GM10248 (cell line): ENCODE measurements at places on chromosomes 6 and 20.

- no peak for DNase-seq
Observed at GRCh38 chr6:36493319-36493718, 50.5 kb downstream of the KCTD20 start.

GRCh38 chr20:46073443-46073842 lies 16.3 kb downstream of the NCOA5 start:
- no peak for DNase-seq

DNA sequence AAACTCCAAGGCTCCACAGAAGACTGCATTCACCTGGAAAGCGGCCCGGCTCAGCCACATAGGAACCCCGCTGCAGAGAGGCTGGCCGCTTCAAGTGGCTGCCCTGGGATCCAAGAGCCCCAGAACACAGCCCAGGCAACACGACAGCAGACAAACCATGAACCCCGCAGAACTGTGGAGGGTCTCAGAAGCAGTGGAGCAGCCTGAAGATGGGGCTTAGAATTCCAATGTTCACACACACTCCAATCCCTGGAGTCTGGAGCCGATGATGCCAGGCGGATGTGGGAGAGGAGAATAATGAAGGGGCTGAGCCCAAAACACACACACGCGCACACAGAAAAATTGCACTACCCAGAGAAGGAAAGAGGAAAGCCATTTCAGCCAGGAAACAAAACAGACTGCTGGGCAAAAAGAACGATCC lies 52.4 kb downstream of the NINL start:
- DNase-seq, result no peak

GRCh38 chr6:122673343-122673961 lies 63.2 kb downstream of the PKIB start:
- DNase-seq, result no peak

DNA sequence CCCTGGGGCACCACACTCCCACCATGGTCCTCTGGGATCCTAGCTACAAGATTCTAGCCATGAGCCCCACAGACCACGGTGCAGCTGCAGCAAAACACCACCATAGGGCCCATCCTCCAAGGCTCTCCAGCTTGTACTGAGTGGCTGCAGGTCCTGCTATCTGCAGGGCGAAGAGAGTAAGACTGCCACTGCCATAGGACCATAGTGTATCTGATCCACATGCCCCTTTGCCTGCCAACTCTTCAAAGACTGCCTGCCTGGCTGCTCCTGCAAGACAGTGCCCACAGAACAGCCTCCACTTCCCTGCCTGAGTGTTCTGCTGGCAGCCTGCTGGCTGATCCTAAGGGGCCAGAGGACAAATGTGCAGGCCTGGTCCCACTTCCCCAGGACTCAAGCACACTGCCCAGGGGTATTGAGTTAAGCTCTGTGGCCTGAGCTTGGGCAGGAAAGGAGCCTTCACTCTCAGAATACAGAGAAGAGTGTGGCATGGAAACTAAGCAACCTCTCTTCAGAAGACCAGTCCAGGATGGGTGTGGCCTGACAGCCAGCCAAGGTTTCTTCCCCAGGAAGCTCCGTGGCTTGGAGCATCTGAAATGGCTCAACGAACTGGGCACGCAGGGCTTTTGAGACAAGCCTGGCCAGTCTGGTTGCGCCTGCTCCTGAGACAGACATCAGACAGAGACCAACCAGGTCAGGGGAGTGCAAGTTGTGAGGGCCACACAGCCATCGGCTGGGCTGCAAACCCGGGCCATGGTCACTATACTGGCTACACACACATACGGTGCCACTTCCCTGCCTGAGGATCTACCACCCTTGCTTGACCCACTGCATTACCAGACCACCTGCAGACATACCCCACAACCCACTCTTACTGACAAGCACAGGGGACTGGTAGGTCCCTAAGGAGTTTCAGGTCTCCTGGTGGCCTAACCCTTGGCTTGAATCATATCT lies 54.5 kb downstream of the RNGTT start:
- no peak for DNase-seq

GRCh38 chr6:143490244-143490643 lies 21.3 kb downstream of the FUCA2 start:
- no peak for DNase-seq

DNA sequence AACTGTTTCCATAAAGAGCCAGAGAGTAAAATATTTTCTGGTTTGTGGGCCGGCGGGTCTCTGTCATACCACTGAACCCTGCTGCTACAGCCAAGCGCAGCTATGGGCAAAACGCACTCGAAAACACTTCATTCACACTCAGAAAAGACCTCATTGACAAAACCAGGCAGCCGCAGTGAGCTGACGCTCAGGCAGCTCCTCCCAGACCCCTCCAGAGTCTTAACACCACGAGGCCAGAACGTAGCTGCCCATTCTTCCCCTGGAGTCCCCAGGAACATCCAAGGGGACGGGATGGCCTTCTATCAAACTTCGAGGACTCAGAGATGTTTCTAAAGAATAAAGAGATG lies 35.6 kb upstream of the ZBP1 start:
- DNase-seq, result peak; percentile 17

GRCh38 chr6:107805504-107805903 lies 18.6 kb downstream of the SCML4 start:
- no peak for DNase-seq

DNA sequence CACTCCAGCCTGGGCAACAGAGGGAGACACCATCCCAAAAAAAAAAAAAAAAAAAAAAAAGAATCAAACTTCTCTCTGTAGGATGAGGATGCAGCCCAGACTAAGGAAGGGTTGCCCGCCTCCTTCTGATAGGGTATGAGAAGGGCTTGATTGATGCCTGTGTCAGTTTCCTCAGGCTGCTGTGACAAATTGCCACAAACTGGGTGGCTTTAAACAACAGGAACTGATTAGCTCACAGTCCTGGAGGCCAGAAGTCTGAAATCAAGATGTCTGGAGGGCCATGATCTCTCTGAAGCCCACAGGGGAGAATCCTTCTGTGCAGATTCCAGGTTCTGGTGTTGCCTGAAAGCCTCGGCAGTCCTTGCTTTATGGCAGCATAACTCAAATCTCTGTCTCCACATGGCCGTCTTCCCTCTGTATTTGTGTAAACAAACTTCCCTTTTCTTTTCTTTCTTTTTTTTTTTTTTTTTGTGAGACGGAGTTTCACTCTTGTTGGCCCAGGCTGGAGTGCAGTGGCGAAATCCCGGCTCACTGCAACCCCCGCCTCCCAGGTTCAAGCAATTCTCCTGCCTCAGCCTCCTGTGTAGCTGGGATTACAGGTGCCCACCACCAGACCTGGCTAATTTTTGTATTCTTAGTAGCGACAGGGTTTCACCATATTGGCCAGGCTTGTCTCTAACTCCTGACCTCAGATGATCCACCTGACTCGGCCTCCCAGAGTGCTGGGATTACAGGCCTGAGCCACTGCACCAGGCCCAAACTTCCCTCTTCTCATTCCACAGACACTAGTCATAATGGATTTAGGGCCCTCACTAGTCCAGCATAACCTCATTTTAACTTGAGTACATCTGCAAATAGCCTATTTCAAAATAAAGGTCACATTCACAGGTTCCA lies 11.2 kb upstream of the CDK19 start:
- DNase-seq, result no peak

DNA sequence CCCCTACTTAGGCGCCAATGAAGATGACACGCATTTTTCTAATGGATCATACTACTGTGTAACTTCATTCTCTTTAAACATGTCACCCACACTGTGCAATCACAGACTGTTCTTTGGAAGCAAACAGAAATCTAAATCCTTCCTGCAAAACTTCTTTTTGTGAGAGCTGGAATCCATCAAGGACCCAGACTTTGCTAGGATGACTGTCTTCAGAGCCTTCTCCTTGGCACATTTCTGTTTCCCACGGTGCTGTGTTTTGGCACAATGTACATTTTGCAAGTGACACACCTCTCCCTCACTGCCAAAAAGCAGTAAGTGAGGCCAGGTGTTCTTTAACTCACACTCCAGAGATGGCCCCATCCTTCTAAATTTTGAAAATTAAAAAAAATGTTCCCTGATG lies 21.7 kb upstream of the TAGAP start:
- DNase-seq, result no peak

DNA sequence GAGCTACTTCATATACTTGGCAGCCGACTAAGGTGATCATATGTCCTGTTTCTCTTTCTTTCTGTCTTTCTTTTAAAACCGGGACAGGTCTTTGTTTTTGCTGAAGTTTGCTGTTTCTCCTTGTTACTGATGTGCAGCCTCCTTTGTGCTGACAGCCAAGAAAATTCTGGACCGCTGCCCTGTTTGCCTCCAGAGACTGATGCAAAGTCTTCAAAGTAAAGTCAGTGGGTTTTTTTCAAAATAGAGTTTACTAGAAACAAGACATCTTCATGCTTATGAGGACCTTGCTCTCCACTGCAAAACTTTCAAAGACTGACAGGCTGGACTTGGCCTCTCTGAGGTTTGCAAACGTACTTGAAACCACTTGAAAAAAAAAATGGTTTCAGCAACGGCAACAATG lies 510.5 kb upstream of the MAP3K7 start:
- DNase-seq, result no peak

DNA sequence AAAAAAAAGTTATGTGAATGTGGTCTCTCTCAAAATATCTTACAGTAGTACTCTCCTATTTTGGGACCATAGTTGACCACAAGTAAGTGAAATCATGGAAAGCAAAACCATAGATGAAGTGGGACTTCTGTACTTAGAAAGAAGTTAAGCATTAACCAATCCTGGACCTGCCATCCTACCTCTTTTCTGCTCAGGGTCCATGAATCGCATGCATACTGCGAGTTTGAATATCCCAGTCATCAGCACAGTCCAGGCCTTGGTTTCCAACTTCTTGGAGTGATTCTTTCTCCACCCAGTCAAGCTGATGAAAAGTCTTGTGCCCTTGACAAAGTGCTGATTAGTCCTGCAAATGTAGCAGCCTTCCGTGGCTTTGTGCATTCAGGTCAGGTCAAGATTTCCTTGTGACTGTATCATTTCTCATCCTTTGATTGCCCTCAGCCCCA lies 46.0 kb downstream of the RNF217 start:
- no peak for DNase-seq

GRCh38 chr6:699319-699718 lies 6.4 kb upstream of the EXOC2 start:
- no peak for DNase-seq

DNA sequence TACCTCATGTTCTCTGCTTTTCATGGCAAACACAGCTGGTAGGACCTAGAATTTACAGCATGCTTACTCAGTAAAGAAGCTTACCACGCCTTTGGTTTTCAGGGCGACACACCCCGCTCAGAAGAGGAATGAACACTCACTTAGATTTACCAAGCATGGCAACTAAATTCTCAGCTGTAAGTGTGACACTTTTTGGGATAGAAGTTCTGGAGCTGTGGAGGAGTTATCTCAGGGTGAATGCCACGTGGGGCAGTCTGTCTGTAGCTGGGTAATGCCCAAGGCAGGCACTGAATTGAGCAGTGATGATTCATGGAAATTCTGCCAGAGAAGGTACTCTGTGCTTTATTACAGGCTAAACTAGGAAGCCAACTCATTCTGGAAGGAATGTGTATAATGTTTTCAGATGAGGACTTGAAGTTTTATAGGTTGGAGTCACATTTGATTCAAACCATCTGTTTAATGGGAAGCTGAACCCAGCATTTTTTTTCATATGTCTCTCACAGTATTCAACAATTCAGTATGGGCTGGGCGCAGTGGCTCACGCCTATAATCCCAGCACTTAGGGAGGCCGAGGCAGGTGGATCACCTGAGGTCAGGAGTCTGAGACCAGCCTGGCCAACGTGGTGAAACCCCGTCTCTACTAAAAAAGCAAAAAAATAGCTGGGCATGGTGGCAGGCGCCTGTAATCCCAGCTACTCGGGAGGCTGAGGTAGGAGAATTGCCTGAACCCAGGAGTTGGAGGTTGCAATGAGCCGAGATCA lies 3.5 kb upstream of the PRIM2 start:
- no peak for DNase-seq

DNA sequence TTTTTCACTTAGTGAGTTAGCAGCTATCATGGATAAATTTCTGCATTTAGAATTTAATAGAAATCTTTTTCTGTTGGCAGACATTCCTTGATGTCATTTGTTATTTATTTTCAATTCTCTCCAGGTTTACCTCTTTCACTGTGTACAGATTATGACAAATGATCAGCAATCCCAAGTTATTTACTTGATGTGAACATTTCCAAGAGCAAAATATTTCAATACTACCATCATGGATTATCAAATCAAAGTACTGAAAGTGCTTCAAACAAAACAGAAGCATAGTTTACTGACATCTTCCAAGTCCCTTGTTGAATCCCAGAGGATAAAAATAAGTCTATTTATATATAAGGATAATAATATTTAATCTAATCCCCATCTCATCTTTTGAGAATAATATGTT lies 852.2 kb upstream of the CITED2 start:
- DNase-seq, result no peak

DNA sequence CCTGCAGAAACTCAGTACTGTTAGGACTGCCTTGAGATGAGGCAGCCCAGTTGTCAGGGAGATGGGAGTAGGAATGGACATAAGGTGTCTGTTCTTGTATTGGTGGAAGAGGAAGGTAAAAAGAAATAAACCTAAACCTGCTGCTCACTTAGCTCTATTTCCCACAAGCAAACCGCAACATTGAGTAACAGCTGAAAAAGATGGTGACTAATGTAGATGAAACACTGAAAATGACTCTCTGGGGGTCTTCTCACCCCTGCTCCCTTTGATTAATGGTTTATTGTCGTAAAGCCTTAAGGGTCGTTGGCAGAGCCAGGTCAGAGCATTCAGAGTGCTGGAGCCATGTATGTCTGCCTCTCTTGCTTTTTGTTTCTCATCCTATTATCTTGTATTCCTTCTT lies 87.5 kb downstream of the FOXO3 start:
- no peak for DNase-seq

- DNase-seq, result no peak
Observed at GRCh38 chr6:85418059-85418458, 31.8 kb upstream of the NT5E start.

DNA sequence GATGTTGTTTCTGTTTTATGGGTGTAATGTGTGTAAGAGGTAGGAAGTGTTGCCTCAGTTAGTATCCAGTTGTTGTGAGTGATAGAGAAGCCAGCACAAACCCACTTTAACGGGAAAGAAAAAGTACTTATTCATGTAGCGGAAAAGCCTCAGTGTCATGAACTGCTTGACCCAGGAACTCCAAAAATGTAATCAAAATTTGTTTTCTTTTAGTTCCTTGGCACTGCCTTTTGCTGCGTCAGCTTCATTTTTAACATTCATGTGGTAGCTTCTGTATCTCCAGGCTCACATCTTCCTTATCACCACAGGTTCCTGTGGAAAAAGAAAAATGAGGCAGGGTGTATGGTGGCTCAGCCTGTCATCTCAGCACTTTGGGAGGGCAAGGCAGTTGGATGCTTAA lies 46.4 kb upstream of the CCDC28A start:
- DNase-seq, result no peak

- no peak for DNase-seq
Observed at GRCh38 chr6:35318196-35319171, 20.9 kb downstream of the DEF6 start.
